GM12864 (cell line): ENCODE measurements at places on chromosomes 7 and 10.

- no peak for DNase-seq
Observed at GRCh38 chr7:37429435-37429791, 19.3 kb downstream of the ELMO1 start.

- DNase-seq, result no peak
Observed at GRCh38 chr10:523925-524324, 165.5 kb downstream of the DIP2C start.

- DNase-seq, result no peak
Observed at GRCh38 chr7:88226886-88227516, 7.2 kb upstream of the SRI start.

GRCh38 chr10:122152544-122152943 lies 118.6 kb upstream of the BTBD16 start:
- no peak for DNase-seq

- no peak for DNase-seq
Observed at GRCh38 chr7:131525820-131526219, 30.6 kb downstream of the PODXL start.

DNA sequence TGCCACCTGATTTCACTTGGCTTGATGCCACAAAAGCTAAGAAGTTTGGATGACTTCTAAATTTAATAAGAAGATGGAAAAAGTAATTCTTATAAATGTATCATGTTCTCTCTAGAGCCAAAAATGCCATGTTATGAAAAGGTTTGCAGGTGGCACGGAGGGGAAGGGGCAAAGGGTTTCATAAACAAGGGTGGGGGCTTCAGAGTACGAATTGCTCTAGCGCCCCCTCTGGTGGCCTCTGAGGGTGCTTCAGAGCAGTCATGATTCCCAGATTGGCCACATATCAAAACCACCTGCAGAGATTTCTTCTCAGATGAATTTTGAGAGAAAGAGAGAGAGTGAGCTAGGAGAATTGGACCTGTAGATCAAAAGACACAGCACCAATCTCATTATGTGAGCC lies 208.6 kb upstream of the YAE1 start:
- DNase-seq, result no peak

DNA sequence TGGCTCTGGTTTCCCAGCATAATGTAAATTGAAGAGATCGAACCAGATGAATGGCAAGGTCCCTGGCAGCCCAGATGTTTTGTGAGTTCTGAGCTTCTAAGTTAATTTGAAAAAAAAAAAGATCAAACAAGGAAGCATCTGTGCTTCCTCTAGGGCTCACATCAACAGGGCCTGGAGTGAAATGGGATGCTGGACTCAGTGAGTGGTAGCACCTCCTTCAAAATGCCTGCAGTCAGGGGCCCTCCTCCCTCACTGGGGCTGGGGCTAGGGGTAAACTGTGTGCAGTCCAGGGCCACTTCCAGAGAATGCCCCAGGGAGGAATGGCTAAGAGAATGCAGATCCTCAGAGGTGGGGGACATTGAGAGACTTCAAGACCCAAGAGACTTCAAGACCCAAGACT lies 6.0 kb upstream of the CUEDC2 start:
- no peak for DNase-seq
